PC-3 (cell line): ENCODE measurements at places on chromosomes 12 and 14. TPM values are rescaled to one million over a fixed set of nuclear protein-coding genes. Genes with fewer than 3 reads are reported as not detected.
A peak's percentile ranks its signal among the peaks of the same experiment; 100 is the strongest.

Gene PLEKHD1
- 0.15 and 0.35 TPM in 2 replicates for total RNA-seq

Gene AHNAK2
- total RNA-seq: 25.0 and 31.1 TPM in 2 replicates

Gene CDKN3
- 354 and 434 TPM in 2 replicates for total RNA-seq

Gene RFLNA
- not detected in 2 replicates for total RNA-seq

Gene ZC2HC1C
- total RNA-seq: 3.4 and 9.5 TPM in 2 replicates

- DNase-seq: peak; percentile 59
Measured at GRCh38 chr14:32567543-32568384, 238.7 kb downstream of the AKAP6 start.

- no peak for DNase-seq
Measured at GRCh38 chr12:122849352-122850047, 14.2 kb downstream of the HIP1R start.

GRCh38 chr12:27861428-27862167 is 81.6 kb upstream of the MANSC4 start:
- no peak for DNase-seq

- no peak for DNase-seq
Measured at GRCh38 chr12:38884666-38885065, 20.7 kb downstream of the CPNE8 start.

DNA sequence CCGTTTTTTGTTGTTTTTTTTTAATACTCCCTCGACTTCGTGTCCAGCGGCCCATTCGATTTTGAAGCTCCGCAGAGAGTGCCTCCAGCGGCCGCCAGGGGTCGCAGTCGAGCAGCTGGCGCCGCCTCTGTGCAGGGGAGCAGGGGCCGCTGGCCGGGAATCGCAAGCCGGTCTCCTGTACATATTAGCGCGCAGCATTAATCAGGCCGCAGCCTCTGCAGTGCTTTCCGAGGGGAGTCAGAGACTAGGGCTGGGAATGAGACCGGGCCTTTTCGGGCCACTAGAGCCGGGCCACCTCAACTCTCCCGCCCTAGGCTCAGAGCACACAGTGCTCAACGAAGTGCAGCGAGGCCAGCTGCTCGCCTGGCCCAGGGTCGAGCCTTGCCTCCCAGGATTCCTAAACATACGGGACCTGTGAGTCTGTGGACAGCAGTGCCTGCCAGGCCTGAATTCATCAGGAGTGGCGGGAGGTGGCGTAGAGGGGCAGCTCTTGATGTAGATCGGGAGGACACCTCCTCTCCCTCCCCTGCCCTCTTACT is 81.8 kb downstream of the EMP1 start:
- DNase-seq: peak; percentile 69

GRCh38 chr12:80857311-80857710 is 80.4 kb downstream of the LIN7A start:
- DNase-seq: no peak

- DNase-seq: no peak
Measured at GRCh38 chr12:94173660-94174265, 25.4 kb downstream of the PLXNC1 start.

GRCh38 chr14:104087981-104088850 is 2.7 kb downstream of the ASPG start:
- DNase-seq: no peak

DNA sequence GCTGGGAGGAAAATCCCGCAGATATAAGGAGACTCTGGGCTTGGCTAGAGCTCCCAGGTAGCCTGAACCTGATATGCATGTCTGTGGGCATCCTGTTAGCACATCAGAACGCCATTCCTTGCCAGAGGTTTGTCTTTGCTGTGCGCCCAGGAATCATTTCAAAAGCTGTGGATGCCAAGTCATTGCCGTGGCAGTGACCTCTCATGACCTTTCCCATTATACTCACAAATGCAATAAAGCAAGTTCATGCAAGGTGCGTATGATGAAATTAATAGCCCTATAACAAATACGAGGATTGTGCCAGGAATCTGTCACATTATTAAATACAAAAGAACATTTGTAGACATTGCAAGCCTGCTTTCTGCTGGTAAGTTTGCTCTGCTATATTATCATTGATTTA is 229.1 kb upstream of the PELI2 start:
- DNase-seq: peak; percentile 89

DNA sequence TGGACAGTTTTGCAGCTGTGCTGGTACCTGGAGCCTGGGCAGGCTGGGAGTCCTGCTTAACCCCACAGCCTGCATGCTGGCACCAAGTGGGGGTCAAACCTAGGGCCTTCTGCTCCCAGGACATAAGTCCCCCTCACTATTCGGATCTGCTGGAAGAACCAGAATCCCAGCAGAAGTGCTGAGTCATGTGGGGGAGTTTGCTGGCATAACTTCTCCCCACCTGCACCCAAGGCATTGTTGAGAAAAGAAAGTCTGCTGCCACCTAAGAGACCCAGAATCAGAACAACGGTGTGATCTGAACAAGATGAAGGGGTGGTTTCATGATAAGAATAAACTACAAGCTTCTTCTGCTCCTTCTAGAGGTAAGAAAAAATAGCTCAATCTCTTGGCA is 102.7 kb downstream of the RBM19 start:
- no peak for DNase-seq

GRCh38 chr12:124387528-124387911 is 92.6 kb downstream of the RFLNA start:
- no peak for DNase-seq

DNA sequence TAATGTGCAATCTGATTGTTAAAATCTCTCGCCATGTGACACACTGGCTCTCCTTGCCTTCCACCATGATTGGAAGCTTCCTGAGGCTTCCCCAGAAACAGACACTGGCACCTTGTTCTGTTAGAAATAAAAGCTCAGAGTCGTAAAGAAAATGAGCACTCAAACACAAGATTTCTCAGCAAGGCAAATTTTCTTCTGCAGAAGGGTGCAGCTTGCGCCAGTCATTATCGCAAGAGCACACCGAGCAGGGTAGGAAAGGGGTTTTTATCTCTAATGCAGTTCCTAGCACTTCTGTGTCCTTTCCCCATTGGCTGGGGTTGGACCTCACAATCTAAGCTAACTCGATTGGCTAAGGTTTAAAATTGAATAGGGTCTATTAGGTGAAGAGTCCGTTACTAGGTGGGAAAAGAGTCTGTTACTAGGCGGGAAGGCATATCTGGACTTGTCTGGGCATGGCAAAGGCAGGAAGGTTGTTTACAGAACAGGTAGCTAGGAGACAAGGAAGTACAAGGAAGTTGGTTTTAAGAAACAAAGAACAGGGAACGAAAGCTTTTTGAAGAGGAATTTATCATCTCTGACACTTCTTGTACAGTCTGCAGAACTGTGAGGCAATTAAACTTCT is 62.6 kb upstream of the BICD1 start:
- no peak for DNase-seq

GRCh38 chr14:90780519-90780918 is 35.7 kb downstream of the TTC7B start:
- no peak for DNase-seq

GRCh38 chr12:93006471-93007208 is 77.5 kb upstream of the EEA1 start:
- DNase-seq: no peak

DNA sequence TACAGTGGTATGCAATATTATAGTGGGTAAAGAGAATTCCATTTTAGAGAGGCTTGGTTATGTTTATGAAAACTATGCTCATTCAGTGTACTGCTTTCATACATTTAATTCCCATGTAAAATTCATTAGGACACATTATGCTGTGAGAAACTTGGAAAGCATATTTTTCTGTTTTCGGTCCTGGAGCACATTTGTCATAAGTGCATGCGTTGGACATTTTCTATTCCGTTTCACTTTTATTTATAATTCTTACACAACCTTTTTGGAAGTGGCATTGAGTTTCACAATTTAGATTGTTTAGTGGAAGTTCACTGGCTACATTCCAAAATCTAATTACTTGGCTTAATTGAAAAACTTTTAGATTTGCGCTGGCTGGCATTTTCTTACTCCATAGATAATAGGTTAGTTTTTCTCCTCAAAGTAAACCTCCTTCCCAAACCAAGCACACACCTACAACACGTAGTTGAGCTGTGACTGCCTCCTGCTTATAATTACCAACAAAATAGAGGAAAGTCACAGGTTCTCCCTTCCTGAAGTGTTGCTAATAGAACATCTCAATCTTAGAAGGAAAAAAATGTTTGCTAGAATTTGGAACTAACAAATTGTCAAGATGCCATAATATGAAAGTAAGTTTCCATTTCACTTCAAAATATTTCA is 938.5 kb downstream of the TRHDE start:
- no peak for DNase-seq

GRCh38 chr12:11836282-11837151 is 187.0 kb downstream of the ETV6 start:
- no peak for DNase-seq

DNA sequence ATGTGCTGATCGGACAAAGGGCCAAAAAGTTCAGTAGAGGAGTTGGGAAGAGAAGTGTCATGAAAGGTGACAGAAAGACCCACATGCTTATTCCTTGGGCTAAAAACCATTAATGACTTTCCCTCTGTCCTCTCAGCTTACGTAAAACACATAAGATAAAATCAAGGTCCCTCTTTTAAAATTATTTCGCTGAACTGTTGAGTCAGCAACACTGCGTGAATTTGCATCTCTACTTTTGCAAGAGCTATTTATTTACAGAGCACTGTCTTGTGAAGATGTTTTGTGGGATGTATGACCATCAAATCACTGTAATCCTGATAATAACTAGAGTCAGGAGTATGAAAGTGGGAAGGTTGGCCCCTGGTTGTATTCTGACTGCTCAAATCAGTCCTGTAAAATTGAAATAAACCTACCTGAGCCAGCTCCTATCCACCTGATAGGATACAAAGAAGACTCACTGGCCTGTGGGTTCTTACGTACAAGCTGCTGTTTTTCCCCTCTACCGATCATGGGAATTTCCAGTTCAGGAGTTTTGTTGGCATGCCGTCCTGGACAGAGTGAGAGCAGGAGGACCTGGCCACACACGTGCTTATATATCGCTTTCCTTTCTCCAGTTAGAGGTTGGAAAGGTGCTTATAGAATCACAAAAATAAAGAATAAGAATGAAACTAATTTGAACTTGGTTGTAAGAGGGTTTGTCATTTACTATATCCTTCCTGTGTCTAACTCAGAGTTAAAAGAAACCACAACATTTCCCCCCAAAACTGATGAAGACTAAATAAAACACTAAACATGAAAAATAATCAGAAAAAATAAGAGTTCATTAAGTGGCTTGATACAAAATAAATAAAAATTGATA is 42.9 kb downstream of the IFNG-AS1 start:
- no peak for DNase-seq

DNA sequence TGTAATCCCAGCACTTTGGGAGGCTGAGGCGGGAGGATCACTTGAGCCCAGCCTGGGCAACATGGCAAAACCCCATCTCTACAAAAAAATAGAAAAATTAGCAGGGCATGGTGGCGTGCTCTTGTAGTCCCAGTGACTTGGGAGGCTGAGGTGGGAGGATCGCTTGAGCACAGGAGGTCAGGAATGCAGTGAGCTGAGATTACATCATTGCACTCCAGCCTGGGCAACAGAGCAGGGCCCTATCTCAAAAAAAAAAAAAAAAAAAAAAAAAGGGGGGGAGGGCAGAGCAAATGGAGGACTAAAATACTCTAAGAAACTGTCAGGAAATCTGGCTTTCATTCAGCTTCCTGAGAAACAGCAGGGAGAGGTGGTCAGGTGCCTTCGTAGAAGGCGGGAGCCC is 31.7 kb upstream of the TSPAN9 start:
- DNase-seq: no peak

GRCh38 chr12:20514598-20514997 is 146.3 kb downstream of the PDE3A start:
- DNase-seq: no peak

DNA sequence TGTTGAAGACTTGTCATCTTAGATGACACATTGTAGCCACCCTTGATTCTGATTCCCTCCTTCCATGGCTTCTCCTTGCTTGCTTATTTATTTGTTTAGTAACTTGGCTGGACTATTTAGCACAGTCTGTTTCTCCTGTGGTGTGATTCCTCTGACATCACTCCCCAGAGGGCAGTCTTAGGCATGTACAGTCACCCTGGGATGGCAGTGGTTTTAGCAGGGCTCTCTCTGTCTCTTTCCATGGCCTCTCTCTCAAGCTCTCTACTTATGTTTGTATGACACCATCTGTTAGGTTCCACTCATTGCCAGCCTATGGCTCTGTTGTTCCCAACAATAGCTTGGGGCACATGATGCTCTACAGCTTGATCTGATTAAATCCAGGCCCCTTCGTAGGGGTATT is 158.3 kb downstream of the ADGRD1 start:
- DNase-seq: no peak

- peak; percentile 91 for DNase-seq
Measured at GRCh38 chr14:89425931-89426330, 8.9 kb upstream of the FOXN3 start.

DNA sequence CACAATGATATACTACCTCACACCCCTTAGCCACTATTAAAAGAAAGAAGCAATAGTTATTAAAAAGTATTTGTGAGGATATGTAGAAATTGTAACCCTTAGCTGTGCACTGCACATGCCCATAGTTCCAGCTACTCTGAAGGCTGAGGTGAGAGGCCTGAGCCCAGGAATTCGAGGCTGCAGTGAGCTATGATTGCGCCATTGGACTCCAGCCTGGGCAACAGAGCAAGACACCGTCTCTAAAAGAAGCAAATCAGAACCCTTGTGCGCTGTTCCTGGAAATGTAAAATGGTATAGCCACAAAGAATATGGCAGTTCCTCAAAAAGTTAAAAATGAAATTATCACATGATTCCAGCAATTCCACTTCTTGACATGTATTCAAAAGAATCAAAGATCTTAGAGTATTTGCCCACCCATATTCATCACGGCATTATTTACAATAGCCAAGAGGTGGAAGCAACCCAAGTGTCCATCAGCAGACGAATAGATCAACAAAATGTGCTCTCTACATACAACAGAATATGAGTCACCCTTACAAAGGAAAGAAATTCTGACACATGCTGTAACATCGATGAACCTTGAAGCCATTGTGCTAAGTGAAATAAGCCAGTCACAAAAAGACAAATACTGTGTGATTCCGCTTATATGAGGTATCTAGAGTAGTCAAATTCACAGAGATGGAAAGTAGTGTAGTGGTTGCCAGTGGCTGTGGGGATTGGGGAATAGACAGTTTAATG is 23.7 kb upstream of the YLPM1 start:
- peak; percentile 34 for DNase-seq

- DNase-seq: peak; percentile 18
Measured at GRCh38 chr14:87810711-87811110, 182.3 kb downstream of the GALC start.

DNA sequence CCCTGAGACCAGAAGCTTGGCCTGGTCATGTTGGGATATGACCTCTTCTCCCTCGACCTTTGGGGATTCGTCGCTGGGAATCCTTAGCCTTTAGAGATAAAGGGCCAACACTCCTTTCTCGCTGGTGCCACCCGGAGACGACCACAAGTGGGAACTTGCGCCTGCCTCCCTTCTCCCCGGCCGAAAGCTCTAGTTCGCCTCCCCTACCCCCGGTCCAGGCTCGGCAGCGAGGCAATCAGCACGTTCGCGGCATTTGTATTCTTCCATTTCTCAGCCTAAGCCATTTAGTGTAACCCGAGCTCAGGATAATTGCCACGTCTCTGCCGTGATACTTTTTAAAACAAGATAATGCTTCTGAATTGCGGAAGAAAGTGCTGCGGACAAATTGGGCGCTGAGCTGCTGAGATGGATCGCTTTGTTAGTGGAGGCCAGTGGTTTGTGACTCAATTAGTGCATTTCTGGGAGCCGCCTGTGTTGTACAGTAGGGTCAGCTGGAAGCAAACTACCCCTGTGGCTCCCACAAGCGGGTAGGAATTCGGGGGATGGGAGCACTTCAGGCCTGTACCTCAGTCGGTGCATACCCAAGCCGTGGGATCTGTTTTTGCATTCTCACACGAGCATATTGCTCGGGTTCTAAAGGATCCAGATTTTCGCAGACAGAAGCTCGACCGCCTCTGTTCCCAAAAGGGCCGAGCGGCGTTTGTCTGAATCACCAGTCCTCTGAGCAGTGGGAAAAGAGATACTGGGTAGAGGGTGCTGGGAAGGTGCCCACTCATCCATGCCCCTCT is 6.8 kb upstream of the SIX1 start:
- DNase-seq: no peak
